ENCODE measurements at places on chromosomes 4 and X. TPM values are rescaled to one million over a fixed set of nuclear protein-coding genes. Genes with fewer than 3 reads are reported as not detected.

- H3K27ac ChIP-seq = no peak overlapping the region
- peaks cover 38% of the 10 kb centered on the region for H3K36me3 ChIP-seq
- no peak overlapping the region for H3K4me3 ChIP-seq
- no peaks in the 10 kb centered on the region for H3K4me1 ChIP-seq
Measured at GRCh38 chr4:47550899-47551548, 65.9 kb downstream of the ATP10D start.

GRCh38 chrX:109535578-109535977, 1.1 kb upstream of the NXT2 start:
- DNase-seq = no peak
- peaks cover 37% of the 10 kb centered on the region for H3K27me3 ChIP-seq
- peaks cover 2% of the 10 kb centered on the region for H3K36me3 ChIP-seq
- H3K4me1 ChIP-seq = peaks cover 10% of the 10 kb centered on the region
- no peak overlapping the region for H3K27ac ChIP-seq

GRCh38 chr4:91280551-91281290, 1023.0 kb upstream of the GRID2 start:
- H3K4me3 ChIP-seq = no peak overlapping the region
- DNase-seq = no peak
- H3K27me3 ChIP-seq = no peaks in the 10 kb centered on the region
- H3K4me1 ChIP-seq = peaks cover 14% of the 10 kb centered on the region
- H3K36me3 ChIP-seq = no peaks in the 10 kb centered on the region

GRCh38 chr4:20418861-20419451, 167.3 kb downstream of the SLIT2 start:
- H3K27ac ChIP-seq = no peak overlapping the region
- H3K4me1 ChIP-seq = peaks cover 18% of the 10 kb centered on the region
- no peaks in the 10 kb centered on the region for H3K36me3 ChIP-seq
- peak overlapping the region; percentile 18 for H3K4me3 ChIP-seq
- DNase-seq = no peak
- no peaks in the 10 kb centered on the region for H3K27me3 ChIP-seq

GABRQ gene
- total RNA-seq = 3.4 TPM

DNA sequence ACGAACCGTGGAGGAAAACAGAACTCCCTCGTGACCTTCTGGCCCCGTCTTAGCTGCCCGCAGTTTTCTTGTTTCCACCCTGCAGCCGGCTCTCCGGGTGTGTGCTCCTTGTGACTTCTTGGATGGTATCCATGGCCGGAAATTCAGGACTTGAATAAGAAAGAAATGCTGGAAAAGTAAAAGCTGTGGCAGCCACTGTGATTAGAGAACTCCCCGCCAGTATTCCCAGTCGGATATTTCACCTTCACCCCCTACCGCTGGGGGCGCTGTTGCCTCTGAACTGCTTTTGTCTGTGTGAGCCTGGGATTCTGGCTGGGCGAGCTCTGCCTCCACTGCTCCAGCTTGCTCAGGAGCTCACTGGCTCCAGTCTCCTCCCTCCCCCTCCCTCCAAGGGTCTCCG, 41.5 kb upstream of the CYP4V2 start:
- peaks cover 14% of the 10 kb centered on the region for H3K27me3 ChIP-seq
- no peak overlapping the region for H3K4me3 ChIP-seq
- H3K4me1 ChIP-seq = peaks cover 10% of the 10 kb centered on the region
- no peak overlapping the region for H3K27ac ChIP-seq
- H3K36me3 ChIP-seq = peaks cover 22% of the 10 kb centered on the region

- no peaks in the 10 kb centered on the region for H3K36me3 ChIP-seq
- peaks cover 14% of the 10 kb centered on the region for H3K4me1 ChIP-seq
- H3K4me3 ChIP-seq = no peak overlapping the region
- no peak overlapping the region for H3K27ac ChIP-seq
- H3K27me3 ChIP-seq = no peaks in the 10 kb centered on the region
- DNase-seq = no peak
Measured at GRCh38 chr4:54497947-54498346, 159.8 kb upstream of the KIT start.

DNA sequence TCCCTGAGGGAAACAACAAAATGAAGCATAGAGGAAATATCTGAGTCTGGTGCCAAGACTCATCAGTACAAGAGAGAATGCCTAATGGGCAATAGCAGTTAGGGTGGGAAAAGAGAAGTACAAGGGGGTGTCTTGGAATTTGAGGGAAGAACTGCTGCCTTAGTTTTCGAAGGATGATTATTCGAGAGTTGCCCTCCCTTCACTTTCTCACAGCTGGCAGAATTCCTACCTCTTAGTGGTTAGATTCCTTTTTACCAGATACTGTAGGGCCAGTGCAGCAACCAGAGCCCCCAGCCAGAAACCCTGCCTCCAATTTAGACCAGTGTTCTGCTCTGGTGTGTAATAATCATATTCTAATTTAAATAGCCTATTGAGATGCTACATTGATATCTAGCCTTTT, 56.5 kb downstream of the NFKB1 start:
- H3K4me3 ChIP-seq = no peak overlapping the region
- no peak for DNase-seq
- no peaks in the 10 kb centered on the region for H3K27me3 ChIP-seq
- H3K27ac ChIP-seq = no peak overlapping the region
- H3K36me3 ChIP-seq = peaks cover 1% of the 10 kb centered on the region
- peaks cover 18% of the 10 kb centered on the region for H3K4me1 ChIP-seq

DNA sequence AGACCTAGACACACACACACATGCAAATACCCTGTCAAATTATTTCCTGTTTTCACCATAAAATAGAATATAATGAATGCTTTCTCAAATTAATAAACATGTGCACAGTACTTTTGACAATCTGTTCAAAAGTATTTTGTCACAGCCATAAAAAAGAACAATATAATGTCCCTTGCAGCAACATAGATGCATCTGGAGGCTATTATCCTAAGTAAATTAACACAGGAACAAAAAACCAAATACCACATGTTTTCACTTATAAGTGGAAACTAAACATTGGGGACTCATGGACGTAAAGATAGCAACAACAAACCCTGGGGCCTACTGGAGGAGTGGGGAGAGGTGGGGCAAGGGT, 15.5 kb downstream of the RAB40A start:
- peaks cover 12% of the 10 kb centered on the region for H3K4me1 ChIP-seq
- no peaks in the 10 kb centered on the region for H3K36me3 ChIP-seq
- DNase-seq = no peak

DNA sequence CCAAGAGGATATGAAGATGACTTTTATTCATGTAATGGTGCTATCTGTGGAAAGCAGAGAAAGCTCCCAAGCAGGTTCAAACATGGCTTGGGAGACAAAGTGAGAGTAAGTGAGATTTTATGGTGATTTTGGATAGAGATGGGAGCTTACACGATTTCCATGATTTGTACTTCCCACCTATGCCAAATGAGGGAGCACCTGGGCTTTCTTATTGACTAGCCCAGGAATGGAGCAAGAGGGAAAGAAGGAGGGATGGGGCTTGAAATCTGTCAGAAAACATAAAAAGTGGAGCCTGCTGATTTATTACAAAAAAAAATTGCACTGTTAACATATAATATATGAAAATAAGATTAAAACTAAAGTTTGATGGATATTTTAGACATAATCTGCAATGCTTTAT, 703.5 kb upstream of the PABPC4L start:
- DNase-seq = no peak
- no peak overlapping the region for H3K4me3 ChIP-seq
- H3K36me3 ChIP-seq = no peaks in the 10 kb centered on the region
- H3K27me3 ChIP-seq = no peaks in the 10 kb centered on the region
- no peak overlapping the region for H3K27ac ChIP-seq

ETDB gene
- not detected for total RNA-seq

DNA sequence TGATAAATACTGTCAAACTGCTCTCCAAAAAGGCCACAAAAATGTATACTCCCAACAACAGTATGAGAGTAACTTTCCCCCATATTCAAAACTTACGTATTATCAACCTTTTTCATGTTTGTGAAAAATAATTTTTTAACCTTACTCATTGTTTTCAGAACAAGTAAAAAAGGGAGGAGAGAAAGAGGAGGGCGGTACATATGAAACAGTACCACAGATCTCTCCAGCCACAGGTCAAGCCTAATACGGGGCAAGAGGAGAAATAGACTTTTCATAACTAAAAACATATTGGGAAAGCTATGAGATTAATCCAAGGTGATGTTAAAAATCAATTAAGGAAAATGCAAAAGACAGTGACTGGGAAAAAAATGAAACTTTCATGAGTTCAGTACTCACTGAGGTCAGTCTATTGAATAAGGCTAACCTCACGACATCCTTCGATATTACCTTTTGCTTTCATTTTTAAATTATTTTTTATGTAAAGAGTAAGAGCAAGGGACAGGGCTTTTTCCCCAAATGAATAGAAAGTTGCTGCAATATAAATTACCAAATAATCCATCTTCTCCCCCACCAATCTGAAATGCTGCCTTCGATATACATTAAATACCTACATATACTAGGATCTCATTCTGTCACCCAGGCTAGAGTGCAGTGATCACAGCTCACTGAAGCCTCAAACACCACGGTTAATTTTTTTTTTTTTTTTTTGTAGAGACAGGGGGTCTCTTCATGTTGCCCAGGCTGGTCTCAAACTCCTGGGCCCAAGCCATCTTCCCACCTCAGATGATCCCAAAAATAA, 25.3 kb downstream of the FBXW7 start:
- H3K36me3 ChIP-seq = no peaks in the 10 kb centered on the region
- H3K27me3 ChIP-seq = no peaks in the 10 kb centered on the region
- no peak for DNase-seq

DNA sequence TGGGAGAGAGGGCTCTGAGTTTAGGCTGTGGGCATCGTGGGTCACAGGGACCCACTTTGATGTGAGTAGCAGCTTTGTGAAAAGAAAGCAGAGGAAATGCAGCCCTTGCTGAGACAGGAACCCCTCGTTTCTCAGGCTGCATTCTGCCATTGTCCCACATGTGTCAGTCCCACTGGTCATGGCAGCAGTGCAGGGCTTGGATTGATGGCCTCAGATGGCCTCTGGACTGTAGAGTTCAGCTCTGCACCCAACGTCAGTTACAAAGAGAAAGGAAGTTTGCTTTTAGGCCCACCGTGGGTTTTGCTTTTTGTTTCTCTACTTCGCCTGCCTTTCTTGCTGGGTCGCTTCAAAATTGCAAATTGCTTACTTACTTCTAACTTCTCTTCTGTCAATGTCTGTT, 248.3 kb upstream of the KLF3 start:
- H3K4me1 ChIP-seq = peaks cover 24% of the 10 kb centered on the region
- no peaks in the 10 kb centered on the region for H3K36me3 ChIP-seq
- H3K27me3 ChIP-seq = no peaks in the 10 kb centered on the region
- no peak overlapping the region for H3K4me3 ChIP-seq

GRCh38 chr4:23750125-23750524, 139.7 kb downstream of the PPARGC1A start:
- no peaks in the 10 kb centered on the region for H3K36me3 ChIP-seq
- no peaks in the 10 kb centered on the region for H3K4me1 ChIP-seq
- H3K27ac ChIP-seq = no peak overlapping the region
- no peak overlapping the region for H3K4me3 ChIP-seq

GRCh38 chrX:71056867-71057266, 11.3 kb downstream of the SNX12 start:
- no peaks in the 10 kb centered on the region for H3K27me3 ChIP-seq
- H3K4me1 ChIP-seq = no peaks in the 10 kb centered on the region
- no peak overlapping the region for H3K27ac ChIP-seq
- peaks cover 6% of the 10 kb centered on the region for H3K36me3 ChIP-seq

DNA sequence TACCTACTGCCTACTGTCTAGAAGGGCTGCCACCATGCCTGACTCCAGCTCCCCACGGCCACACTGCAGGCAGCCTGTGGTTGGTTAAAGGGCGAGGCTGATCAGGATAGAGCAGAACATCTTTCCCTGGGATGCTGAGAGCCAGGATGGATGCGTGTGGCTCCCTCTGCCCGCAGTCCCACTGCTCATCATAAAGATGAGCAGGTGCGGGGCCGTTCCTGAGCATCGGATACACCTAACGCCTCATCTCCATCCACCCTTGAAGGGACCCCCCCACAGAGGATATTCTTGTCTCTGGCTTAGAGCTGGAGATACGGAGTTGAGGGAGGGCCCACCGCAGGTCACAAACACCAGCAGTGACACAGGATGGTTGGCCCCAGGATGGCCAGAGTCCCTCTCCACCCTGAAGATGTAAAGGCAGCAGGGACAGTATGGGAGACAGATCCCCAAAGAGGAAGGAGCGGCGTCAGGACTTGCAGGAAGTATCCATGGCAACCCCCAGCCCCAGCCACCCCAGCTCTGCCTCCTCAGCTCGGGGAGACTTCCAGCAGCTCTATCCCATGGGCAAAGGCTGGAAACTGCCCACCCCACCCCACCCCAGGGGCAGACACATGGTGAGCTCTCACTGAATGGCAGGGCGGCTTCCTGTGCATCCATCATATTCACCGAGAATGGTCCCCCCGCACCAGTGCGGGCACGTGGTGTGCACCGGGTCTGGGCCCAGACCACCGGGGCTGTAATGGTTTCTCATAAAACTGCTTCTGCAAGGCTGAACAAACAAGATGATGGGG, 19.3 kb downstream of the PPP2R2C start:
- peaks cover 47% of the 10 kb centered on the region for H3K27me3 ChIP-seq
- DNase-seq = no peak
- H3K36me3 ChIP-seq = no peaks in the 10 kb centered on the region
- no peaks in the 10 kb centered on the region for H3K4me1 ChIP-seq

GRCh38 chr4:38463268-38463958, 200.6 kb upstream of the KLF3 start:
- H3K4me1 ChIP-seq = peaks cover 2% of the 10 kb centered on the region
- no peaks in the 10 kb centered on the region for H3K27me3 ChIP-seq
- H3K4me3 ChIP-seq = no peak overlapping the region
- peaks cover 5% of the 10 kb centered on the region for H3K36me3 ChIP-seq

GRCh38 chr4:184146951-184147350, 70.7 kb downstream of the ENPP6 start:
- H3K4me1 ChIP-seq = peaks cover 27% of the 10 kb centered on the region
- no peak overlapping the region for H3K27ac ChIP-seq
- DNase-seq = no peak
- no peak overlapping the region for H3K4me3 ChIP-seq
- no peaks in the 10 kb centered on the region for H3K36me3 ChIP-seq
- no peaks in the 10 kb centered on the region for H3K27me3 ChIP-seq

GRCh38 chrX:1330605-1331004, 6.0 kb upstream of the IL3RA start:
- H3K27me3 ChIP-seq = no peaks in the 10 kb centered on the region
- no peak overlapping the region for H3K4me3 ChIP-seq
- H3K27ac ChIP-seq = no peak overlapping the region
- DNase-seq = no peak
- no peaks in the 10 kb centered on the region for H3K4me1 ChIP-seq

DNA sequence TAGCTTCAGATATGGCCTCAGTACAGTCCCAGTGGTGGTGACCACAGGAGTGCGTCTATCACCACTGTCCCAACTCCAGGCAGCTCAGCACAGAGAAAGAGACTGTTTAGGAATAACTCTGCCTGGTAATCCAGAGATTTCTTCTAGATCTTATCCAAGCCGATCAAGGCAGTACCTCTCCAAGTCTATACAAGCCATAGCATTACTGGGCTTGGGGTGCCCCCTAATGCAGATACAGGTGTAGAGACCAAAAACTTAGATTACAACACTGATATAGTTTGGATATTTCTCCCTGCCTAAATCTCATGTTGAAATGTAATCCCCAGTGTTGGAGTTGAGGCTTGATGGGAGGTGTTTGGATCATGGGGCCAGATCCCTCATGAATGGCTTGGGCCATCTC, 100.9 kb downstream of the PTCHD1 start:
- no peak overlapping the region for H3K27ac ChIP-seq
- H3K36me3 ChIP-seq = no peaks in the 10 kb centered on the region
- no peaks in the 10 kb centered on the region for H3K4me1 ChIP-seq
- no peak for DNase-seq
- H3K4me3 ChIP-seq = no peak overlapping the region

SRPX gene
- total RNA-seq = 14.5 TPM

GRCh38 chr4:140312100-140312499, 61.3 kb upstream of the SCOC start:
- H3K36me3 ChIP-seq = no peaks in the 10 kb centered on the region
- DNase-seq = no peak
- H3K27ac ChIP-seq = no peak overlapping the region
- H3K27me3 ChIP-seq = no peaks in the 10 kb centered on the region
- H3K4me3 ChIP-seq = no peak overlapping the region

CDX4 gene
- total RNA-seq = not detected
